ENCODE measurements at places on chromosomes 7 and 10. TPM values are rescaled to one million over a fixed set of nuclear protein-coding genes. Genes with fewer than 3 reads are reported as not detected.

DNA sequence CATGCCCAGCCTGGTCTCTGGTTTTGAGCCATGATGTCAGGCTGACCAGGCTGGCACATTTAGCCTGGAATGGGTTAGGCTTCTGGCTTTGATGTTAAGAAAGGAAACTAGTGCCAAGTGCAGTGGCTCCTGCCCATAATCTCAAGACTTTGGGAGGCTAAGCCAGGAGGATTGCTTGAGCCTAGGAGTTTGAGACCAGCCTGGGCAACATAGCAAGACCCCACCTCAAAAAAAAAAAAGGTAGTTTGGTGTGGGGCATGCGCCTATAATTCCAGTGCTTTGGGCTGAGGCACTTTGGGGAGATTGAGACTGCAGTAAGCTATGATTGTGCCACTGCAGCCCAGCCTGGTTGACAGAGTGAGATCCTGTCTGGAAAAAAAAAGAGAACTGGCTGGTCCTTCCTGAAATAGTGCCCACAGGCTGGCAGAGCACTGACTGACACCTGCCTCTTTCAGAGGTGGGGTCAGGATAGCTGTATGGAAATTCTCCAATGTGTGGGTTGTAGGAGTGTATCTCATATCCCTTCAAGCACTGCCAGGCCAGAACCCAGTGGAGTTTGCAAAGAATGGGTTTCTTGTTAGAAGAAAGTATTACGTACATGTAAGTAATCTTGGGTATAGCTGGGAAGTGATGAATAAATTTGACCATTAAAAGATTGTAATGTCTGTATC is 61.3 kb downstream of the KAT6B start:
- no peak for DNase-seq

The CCDC126 gene
- 4.2 TPM for polyA plus RNA-seq

DNA sequence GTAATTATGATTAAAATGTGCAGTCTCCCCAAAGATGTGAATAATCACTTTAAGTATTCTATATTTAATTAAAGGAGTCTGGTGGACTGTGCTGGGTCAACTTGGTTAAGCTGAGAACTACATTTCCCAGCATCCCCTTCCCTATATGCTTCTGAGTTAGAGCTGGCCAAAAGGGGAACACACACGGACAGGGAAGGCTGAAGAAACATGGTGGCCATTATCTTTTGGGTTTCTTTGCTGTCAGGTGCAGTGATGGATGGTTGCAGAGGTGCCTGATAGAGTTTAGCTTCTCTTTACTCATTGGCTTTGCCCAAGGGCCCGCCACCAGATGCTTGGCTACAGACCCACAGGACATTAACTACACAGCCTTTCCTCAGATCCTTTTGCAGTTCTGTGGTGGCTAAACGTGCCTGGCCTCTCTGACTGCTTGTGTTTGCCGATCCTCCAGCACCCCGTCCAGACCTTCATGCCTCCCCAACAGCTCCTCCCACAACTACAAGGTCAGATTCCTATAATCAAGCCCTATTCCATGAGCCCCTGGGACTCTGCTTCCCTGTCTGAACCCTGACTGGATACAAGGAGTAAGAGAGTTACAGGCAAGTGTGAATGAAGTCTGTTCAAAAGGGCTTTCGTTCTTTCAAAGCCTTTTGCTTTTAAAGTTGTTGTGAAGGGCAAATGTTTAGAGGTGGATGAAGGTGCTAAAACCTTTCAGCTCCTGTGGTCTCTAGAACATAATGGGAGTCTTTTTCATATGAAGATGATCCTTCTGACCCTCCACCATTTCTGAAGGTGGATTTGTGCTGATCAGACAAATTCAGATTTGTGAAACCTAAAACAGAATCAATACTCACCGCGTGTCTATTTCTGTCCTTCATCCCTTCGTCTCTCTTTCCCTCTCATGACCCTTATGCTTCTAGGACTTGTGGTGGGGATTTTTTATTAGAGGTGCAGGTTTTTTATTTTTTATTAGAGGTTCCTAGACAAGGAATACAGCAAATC is 21.5 kb downstream of the BUB3 start:
- DNase-seq, result no peak

The GOLGA7B gene
- polyA plus RNA-seq, result 10.7 TPM

The MRLN gene
- polyA plus RNA-seq, result not detected

The SNX8 gene
- 23.5 TPM for polyA plus RNA-seq

The NPSR1 gene
- polyA plus RNA-seq, result not detected

- no peak for DNase-seq
Measured at GRCh38 chr7:76002139-76002538, 7.7 kb upstream of the TMEM120A start.

DNA sequence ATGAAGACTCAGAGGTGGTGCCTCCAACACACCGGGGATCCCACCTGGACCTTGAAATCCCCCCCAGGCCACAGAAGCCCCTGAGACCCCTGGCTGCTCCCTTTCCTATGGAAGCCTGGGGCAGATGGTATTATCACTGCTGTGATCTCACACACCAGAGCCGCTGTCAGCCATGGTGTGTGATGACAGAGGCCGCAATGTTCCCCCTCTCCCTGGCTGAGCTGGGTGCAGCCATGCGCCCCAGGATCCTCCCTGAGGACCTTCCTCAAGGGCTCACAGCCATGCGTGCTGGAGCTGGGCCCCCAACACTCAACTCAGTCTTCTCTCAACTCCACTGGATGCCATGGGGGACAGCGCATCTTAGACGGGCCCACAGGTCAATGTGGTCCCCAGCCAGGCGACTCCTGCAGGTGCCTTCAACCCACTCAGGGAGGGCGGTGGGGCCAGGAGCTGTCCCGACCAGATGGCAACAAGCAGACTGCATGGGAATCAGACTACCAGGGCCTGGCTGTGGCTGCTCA is 44.9 kb downstream of the VIPR2 start:
- no peak for DNase-seq

DNA sequence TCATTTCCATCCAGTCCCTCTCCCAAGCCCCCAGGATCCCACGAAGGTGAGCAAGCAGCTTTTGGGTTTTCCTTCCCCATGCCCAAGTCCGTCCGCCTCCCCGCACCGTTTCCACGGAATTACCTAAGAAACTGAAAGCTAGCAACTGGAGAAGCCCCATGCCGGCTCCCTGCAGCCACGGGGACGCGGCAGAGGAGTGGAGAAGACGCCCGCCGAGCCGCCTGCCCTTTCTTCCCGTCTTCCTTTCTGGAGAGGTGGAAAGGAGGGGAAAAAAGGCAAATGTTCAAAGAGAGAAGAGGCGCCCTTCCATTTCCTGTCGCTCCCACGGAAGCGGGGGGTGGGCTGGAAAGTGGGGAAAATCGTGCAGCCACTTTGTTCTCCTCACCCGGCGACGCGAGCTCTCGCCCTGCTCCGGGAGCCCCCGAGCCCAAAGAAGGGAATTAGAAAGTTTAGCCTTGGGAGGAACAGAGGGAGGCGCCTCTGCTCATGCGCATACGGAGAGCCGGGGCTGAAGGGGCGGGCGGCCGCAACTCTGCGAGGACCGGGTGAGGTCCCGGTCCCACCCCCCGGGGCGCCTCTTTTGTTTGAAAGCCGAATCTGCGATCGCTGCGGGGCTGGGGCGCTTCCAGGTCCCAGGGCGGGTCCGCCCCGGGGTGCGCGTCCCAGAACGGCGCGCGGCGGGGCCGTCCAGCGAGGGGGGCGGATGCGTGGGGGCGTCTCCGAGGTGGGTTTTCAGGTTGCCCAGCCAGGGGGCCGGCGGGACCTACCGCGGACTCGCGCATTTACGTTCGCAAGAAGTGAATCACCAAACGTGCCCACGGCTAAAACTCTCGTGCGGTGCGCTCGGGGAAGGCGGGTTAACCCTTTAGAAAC is at the start of gene LAMB1:
TSS of gene LAMB1 (minus strand) at position 436 of the 873 bp plus-strand sequence. CDS start at position 160, 276 bp downstream.
- peak; percentile 67 for DNase-seq

DNA sequence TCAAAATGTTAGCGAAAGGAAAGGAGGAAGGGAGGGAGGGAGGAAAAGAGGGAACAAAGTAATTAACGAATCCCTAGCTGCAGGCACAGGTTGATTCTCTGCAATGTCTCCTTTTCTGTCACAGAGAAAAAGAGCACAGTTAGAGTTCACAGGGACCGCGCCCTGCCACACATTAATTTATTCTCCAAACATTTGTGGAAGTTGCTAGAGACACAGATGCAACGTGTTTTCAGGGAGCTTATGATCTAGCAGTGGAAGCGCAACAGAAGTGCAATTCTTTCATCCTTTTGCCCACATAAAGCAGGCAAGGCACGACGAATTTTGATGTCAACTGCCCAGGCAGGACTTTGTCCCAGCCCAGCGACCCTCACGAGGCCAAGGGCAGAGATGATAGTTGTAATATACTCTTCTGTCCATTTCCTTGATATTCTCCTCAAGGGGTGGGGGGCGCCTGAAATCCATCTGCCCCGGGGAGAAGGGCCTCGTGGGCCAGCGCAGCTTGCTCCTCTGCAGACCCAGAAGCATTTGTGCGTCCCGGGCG is 101.7 kb upstream of the ZNF438 start:
- DNase-seq, result no peak

DNA sequence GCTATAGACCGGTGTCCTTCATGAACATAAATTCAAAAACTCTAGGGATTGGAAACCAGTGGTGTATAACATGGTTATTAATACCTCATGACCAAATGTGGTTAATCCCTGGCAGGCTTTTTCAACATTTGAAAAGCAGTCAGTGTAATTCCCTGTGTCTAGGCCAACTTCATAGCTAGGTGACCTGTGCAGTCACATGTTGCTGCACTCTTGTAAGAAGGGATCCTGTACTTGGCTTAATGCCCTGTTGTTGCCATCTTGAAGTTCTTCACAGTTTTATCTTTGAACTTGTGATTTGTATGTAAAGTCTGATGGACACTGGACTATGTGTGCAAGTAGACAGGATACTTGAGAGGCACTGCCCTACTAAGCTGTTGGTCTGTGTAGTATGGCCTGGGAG is 39.7 kb downstream of the ZNF33A start:
- DNase-seq, result no peak

GRCh38 chr10:113802997-113803396 is 50.9 kb downstream of the DCLRE1A start:
- no peak for DNase-seq

DNA sequence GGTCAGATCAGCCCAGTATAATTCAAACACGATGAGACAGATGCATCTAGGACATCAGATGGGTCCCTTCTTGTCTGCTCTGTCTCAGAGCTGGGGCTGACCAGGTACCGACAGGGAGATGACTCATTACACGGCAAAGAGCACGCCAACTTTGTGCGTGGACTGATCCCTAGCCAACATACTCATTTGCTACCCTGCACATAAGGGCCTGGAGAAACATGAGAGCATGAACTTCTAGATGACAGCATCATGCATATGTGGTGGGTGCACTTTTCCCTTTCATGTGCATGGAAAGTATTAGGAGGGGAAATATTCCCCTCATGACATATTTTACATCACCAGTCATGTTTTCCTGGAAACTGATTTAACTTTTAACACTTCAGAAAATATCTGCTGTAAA is 35.1 kb upstream of the NPVF start:
- DNase-seq, result no peak

- no peak for DNase-seq
Measured at GRCh38 chr10:17155826-17156225, 26.2 kb upstream of the CUBN start.

DNA sequence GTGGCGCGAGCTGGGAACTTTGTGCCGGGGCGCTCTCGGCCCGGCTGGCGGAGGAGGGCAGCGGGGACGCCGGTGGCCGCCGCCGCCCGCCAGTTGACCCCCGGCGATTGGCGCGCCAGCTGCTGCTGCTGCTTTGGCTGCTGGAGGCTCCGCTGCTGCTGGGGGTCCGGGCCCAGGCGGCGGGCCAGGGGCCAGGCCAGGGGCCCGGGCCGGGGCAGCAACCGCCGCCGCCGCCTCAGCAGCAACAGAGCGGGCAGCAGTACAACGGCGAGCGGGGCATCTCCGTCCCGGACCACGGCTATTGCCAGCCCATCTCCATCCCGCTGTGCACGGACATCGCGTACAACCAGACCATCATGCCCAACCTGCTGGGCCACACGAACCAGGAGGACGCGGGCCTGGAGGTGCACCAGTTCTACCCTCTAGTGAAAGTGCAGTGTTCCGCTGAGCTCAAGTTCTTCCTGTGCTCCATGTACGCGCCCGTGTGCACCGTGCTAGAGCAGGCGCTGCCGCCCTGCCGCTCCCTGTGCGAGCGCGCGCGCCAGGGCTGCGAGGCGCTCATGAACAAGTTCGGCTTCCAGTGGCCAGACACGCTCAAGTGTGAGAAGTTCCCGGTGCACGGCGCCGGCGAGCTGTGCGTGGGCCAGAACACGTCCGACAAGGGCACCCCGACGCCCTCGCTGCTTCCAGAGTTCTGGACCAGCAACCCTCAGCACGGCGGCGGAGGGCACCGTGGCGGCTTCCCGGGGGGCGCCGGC is 870 bp downstream of the FZD1 start:
- DNase-seq, result peak; percentile 79

The PAX4 gene
- polyA plus RNA-seq, result not detected

DNA sequence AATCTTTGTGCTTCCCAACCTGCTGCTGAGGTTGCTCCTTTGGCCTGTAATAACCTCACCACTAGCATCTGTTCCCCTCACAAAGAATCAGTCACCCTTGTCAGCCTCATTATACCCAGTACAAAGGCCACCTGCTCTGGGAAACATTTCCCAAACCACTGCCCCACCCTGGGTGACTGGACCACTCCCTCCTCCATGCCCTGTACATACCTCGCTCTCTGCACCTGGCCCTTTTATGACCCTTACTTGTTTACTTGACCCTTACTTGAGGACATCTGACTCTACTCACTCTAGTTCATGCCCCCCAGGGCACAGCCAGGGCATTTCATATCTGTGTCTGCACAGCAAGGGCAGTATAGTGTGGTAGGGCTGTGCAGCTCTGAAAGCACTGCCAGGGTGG is 21.4 kb upstream of the AOC1 start:
- no peak for DNase-seq

GRCh38 chr7:87129848-87130247 is 22.4 kb upstream of the DMTF1 start:
- DNase-seq, result no peak
